ENCODE measurements at places on chromosomes 7 and 10. TPM values are rescaled to one million over a fixed set of nuclear protein-coding genes. Genes with fewer than 3 reads are reported as not detected.
A peak's percentile ranks its signal among the peaks of the same experiment; 100 is the strongest.

The PRF1 gene
- 1.5 TPM for total RNA-seq

The ANKRD22 gene
- total RNA-seq = not detected

The TSPAN33 gene
- total RNA-seq = 10.9 TPM

The CYP26C1 gene
- not detected for total RNA-seq

The NAT16 gene
- not detected for total RNA-seq

The CLDN4 gene
- total RNA-seq = 0.71 TPM

The FAM241B gene
- 6.7 TPM for total RNA-seq

The VGF gene
- not detected for total RNA-seq

The SLC39A12 gene
- not detected for total RNA-seq

The ZNF365 gene
- total RNA-seq = 1.8 TPM

The LIPF gene
- total RNA-seq = not detected

- peak; percentile 36 for DNase-seq
These were observed 69.3 kb downstream of the AP3M1 start for GRCh38 chr10:74081192-74081803.

- DNase-seq = no peak
These were observed 53.6 kb downstream of the ADRA2A start for GRCh38 chr10:111130471-111130870.

- no peak for DNase-seq
These were observed 12.8 kb upstream of the DRGX start for GRCh38 chr10:49408519-49409306.

DNA sequence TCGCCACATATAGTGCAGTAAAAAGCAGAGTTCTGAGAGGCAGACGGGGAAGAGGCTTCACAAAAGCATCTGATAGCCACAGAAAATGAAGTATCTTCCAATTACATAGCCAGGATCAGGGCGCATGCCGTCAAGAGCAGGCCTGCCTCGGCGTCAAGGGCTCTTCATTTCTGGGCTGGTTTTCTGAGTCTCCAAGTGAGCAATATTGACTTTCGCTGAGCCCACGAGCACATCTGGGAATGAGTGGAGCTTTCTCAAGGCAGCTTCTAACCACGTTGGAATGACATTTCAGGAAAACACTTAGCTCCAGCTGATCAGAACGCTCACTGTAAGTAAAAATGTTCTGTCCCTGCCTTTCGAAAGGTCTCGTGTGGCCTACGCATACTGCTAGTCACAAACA is 51.9 kb downstream of the CLRN3 start:
- DNase-seq = no peak

- no peak for DNase-seq
These were observed 31.6 kb downstream of the FGF8 start for GRCh38 chr10:101744267-101744666.

- no peak for DNase-seq
These were observed 156.1 kb downstream of the DKK1 start for GRCh38 chr10:52469970-52470705.

DNA sequence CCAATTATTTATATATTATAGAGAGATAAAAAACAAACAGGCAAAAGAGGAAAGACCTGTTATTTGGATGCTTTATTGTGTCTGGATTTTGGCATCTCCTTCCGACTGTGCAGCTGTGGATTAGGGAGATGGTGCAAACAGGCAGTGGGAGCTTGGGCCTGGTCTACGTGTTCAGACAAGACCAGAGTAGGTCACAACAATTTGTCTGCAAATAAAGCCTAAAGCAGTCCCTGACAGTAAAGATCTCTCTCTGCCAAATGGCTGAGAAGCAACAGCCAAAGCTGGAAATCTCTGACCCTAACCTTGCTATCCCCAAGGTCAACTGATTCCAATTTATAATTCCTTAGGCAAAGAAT is 82.0 kb downstream of the ABLIM1 start:
- DNase-seq = no peak

DNA sequence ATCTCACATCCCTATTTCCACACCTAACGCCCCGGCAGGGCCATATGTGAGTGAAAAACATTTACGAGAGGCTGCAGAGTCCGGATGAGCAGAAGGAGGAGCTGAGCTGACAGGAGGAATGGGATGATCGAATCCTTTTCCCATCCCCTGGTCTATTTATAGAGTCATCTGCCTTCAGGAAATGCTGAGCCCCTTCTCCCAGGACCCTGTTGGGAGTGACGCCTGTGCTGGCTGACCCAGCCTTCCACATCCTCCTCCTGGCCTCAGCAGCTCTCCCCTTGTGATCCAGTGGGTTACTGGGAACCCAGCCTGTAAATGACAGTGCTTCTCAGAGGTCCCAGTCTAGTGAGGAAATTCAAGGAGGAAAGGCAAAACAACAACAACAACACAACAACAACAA is 16.6 kb downstream of the DENND2A start:
- no peak for DNase-seq

GRCh38 chr7:143172354-143172753 is 10.9 kb upstream of the TAS2R39 start:
- DNase-seq = no peak

DNA sequence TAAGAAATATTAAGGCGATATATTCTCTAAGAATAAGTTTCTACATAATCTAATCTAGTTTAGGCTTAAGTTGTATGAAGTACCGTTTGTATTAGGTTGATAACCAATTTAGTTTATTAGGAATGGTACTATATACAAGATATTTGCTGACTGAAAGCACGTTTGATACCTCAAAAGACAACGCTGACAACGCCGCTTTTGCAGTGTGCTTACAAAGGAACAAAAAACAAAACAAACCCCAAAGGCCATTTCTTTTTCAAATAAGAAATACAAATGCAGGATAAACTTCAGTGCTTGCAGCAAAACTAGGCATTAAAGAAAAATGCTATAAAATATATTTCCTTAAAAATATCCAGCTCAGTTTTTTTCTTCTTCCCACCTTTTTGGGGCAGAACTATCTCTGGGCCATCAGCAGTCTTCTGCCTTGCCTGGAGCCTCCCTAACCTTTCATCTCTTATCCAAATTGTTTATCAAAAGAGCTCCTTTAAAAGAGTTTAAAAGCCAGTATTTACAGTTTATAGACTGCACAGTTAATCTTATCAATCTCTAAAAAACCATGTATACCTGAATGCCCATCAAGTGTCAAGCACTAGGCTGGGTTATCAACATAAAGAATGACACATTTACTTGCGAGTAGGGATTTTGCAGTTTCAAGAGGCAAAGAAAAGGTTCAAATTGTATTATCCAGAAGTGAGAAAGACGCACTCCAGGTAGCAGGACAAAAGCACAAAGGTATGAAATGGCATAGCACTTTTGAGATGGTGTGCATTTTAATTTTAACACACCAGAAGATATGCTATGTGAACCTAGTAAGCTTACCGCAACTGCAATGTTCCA is 4.1 kb upstream of the KMT2E start:
- no peak for DNase-seq

- DNase-seq = no peak
These were observed 133.2 kb downstream of the CUX1 start for GRCh38 chr7:101950450-101951119.

DNA sequence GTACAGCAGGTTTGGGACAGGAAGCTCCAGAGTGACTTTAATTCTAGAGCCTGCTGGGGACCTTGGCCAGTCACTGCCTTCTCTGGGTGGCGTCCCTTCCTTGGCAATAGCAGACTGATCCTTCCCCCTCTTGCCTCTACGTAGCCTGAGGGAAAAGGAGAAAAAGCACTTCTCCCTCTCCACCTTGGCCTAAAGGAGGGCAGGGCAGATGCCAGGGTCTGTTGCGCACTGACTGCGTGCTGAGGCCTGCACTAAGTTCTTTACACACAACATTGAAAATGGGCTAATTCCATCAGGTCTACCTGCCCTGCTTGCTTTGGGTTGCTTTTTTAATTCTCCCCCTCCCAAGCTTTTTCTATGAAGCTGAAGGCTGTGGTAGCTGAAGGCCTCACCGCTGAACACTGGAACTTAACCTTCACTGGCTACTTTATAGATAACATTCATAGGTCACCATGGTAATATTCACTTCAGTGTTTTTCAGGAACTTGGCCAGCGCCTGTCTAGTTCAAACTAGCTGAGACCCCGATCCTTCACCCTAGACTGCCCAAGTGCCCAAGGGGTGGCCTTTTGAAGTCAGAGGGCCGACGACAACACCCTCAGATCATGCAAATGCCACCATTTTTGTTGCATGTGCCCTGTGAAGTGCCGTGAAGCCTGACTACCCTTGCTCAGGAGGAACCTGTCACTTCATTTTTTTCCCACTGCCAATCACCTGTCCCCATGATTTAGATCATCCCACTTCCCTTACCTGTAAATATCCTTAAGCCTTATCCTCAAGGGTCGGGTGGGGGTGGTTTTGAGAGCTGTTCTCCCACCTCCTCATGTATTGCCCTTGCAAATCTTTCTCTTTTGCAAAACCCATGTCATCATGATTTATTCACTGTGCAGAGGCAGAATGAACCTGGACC is 28.7 kb downstream of the PRF1 start:
- DNase-seq = peak; percentile 11

DNA sequence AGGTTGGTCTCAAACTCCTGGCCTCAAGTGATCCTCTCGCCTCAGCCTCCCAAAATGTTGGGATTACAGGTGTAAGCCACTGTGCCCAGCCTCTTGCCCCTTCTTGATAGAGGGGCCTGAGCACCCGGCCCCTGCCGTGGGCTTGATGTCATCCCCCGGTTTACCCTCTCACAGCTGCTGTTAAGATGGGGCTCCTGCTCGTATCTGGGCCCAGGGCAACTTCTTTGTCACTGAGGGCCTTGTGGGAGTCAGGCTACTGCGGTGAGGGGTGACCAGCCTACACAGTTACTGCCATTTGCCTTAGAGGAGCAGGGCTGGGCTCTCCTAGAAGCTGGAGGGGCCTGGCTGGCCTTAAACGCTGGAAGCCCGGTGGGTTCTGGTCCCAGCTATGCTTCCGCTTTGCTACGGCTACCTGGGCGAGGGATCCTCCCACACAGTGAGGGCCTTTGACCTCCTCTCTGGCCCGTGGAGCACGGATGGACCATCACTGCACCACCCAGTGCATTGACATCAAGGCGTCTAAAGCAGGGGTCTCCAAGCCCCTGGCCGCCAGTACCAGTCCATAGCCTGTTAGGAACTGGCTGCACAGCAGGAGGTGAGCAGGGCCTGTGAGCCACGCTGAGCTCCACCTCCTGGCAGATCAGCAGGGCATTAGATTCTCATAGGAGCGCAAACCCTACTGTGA is 1.1 kb upstream of the TMEM130 start:
- no peak for DNase-seq

- no peak for DNase-seq
These were observed 175.8 kb upstream of the PRKCQ start for GRCh38 chr10:6755781-6756460.

- DNase-seq = no peak
These were observed 18.6 kb upstream of the VCL start for GRCh38 chr10:73979141-73979808.

GRCh38 chr10:132544744-132545658 is 7.4 kb downstream of the INPP5A start:
- DNase-seq = no peak

GRCh38 chr7:111238886-111239285 is 148.0 kb downstream of the LRRN3 start:
- no peak for DNase-seq

GRCh38 chr10:34049469-34049868 is 715.0 kb upstream of the NRP1 start:
- DNase-seq = no peak

DNA sequence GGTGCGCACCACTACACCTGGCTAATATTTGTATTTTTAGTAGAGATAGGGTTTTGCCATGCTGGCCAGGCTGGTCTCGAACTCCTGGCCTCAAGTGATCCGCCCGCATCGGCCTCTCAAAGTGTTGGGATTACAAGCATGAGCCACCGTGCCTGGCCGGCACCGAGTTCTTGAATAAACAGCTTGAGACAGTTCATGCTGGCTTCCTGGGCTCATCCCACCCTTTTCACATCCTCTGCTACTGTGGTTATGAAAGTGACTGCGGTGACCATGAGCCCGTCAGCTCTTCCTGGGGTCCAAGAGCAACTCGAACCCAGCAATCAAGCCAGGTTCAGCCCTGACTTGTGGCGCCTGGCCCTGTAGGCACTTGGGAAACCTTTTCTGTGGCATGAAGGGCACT is 38.7 kb downstream of the HIP1 start:
- no peak for DNase-seq

DNA sequence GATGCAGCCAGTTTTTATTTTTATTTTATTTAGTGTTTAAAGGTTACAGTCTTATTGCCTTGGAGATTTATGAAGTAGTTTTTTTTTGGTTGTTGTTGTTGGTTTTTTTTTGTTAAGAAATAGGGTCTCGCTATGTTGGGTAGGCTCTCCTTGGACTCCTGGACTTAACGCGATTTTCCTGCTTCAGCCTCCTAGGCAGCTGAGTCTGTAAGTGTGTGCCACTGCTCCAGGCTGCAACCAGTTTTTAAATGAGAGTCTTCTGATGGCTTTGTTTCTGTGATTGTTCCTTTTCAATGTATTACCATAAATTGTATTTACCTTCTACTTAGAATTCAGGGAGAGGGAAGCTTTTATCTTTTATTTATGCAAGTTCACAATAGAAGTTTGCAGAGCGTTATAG is 62.8 kb downstream of the BICC1 start:
- DNase-seq = no peak

GRCh38 chr10:84546609-84547008 is 218.2 kb downstream of the CCSER2 start:
- DNase-seq = no peak

DNA sequence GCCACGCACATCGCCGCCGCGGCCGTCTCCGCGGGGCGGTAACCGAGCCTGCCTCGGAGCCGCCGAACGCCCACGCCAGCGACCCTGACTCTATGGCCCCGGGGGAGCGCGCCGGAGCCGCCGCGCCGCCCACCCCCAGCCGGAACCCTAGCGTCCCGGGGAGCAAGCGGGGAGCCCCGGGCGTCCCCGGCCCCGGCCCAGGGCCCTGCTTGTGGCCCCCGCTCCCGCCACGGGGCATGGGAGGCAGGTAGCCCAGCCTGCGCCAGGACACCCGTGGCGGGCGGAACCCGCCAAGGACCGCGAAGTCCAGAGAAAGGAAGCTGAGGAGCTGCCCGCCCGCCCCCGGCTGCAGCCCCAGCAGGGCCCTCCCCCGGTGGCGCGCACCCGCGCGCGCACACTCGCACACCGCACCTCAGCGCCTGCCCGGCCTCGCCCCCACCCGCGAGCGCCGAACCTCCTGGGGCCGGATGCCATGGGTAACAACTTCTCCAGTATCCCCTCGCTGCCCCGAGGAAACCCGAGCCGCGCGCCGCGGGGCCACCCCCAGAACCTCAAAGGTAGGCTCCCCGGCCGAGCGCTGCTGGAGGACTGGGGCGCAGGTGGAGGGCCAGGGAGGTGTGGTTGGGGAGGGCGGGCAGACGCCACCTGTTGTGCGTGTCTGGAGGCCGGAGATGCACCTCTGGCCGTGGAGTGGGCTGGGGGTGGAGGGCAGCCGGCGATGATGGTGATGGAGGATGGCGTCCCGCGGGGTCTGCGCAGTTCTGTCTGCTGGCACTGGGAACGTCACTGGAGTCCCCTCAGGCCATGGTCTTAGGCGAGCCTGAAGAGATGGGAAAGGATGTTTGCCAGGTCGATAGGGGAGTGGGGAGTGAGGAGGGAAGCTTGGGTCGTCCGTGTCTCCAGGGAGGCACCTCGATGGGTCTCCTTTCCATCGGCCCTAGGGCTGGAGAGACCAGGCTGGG is 692 bp downstream of the NEURL1 start:
- DNase-seq = no peak
